GM10248 (cell line): ENCODE measurements at places on chromosomes 5 and 9.

GRCh38 chr9:121353241-121354061 lies 16.6 kb downstream of the STOM start:
- DNase-seq, result peak; percentile 72

DNA sequence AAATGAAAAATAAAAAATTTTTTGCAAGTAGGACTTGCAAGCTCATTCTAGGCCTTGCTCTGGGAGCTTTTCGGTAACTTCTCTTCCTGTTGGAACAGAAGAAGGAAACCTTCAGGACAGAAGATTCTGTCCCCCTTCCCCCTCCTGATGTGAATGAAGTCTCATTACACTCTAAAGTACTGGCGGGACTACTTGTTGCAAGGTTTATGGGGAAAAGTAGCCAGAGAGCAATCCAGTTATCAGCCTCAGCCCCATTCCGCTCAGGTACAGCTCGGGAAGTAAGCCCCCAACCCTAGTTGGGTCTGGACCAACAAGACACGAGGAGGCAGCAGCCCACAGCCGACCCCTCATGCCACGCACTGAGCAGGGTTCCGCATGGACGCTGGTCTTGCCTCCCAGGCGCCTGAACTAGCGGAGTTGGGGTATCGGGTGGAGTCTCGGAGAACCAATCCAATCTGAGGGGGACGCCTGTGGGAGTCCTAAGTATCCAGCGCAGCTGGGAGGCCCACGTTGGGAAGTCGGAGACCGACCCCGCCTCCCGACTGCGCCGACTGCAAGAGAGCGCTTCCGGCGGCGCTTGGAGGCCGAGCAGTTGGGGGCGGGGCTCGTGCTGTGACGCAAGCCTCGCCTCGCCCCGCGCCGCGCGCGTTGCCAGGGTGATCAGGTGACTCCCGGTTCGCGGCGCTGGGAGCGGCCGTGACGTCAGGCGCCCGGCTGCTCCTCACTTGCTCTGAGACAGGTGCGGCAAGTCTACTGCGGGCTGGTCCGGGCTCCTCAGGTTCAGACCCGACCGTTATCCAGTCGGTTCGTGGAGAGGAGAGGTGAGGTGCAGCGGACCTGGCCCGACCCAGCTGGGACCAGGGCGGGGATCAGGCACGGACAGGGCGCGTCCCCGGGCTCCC lies at the start of gene CYSTM1:
Gene CYSTM1, plus strand, starts transcription at position 724 of the 902 bp plus-strand sequence. CDS start 19,278 bp downstream, outside the sequence.
- DNase-seq, result peak; percentile 97

DNA sequence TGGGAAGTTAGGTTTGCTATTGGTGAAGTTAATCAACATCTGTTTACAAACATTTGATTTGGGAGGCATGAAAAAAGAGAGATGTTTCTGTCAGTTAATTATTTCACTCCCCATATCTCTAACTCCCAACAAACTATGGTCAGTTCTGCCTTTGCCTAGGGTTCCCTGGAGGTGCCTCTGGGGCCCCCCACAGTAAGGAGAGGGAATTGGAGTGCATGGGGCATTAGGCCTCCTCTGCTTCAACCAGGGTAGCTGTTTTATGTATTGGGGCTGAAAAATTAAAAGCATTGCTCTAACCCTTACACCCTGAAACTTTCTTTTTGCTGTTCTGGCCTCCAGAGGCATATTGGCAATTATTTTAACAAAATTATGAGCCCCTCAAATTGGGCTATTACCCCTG lies 32.3 kb downstream of the RUSC2 start:
- no peak for DNase-seq

DNA sequence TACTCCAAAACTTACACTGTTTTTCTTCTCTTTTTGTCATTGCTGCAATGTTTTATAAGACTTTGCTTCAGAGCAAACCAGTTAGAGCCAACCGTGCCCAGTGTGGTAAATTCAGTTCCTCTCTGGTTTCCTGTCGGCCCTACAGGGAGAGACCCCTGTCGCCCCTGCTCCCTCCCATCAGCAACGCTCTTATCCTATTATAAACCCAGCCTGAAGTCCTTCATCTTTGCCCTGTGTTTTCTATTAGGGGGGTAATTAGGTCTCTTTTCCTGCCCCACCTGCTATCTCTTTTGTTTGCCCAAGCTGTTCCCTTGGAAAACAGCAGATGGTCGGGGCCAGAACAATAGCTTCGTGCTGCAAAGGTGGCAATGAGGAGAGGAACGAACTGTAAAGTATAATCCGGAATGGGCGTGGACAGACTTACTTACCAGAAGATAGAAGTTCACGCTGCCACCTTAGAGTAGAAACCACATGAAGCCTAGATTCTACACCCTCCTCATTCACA lies 21.4 kb upstream of the OTULINL start:
- no peak for DNase-seq

DNA sequence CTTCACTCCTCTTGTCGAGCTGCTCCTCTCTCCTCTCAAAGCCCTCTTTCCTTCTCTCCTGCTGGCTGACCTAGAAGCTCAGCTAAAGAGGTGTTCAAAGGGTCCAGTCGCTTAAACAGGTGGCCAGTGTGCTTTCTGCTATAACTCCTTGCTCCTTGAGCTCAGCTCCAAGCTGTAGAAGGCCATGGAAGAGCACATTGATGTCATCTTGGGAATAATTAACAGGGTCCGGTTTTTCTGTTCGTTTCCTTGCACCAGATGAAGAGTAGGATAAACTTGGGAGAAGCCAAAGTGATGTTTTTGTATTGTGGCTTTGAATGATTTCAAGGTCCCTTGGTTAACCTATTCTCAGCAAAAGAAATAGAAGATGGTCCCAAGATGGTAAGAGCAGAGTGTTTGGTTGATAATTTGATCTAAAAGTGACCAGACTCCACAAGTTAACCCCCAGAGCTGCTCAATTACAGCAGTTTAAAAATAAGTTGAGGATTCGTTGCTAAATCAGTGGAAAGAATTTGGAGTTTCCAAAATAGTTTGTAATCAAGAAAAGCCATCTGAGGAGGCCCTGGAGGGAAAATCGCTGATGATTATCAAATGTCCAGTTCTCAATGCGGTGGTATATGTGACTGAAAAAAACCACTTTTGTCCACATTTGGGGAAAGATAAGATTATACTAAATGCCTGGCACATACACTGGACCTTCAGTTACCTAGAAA lies 148.1 kb downstream of the DOCK8 start:
- no peak for DNase-seq

GRCh38 chr9:16450578-16450977 lies 419.9 kb downstream of the BNC2 start:
- no peak for DNase-seq

GRCh38 chr9:76216161-76216649 lies 178.0 kb downstream of the RFK start:
- no peak for DNase-seq

GRCh38 chr5:84438456-84438855 lies 53.8 kb upstream of the EDIL3 start:
- no peak for DNase-seq

DNA sequence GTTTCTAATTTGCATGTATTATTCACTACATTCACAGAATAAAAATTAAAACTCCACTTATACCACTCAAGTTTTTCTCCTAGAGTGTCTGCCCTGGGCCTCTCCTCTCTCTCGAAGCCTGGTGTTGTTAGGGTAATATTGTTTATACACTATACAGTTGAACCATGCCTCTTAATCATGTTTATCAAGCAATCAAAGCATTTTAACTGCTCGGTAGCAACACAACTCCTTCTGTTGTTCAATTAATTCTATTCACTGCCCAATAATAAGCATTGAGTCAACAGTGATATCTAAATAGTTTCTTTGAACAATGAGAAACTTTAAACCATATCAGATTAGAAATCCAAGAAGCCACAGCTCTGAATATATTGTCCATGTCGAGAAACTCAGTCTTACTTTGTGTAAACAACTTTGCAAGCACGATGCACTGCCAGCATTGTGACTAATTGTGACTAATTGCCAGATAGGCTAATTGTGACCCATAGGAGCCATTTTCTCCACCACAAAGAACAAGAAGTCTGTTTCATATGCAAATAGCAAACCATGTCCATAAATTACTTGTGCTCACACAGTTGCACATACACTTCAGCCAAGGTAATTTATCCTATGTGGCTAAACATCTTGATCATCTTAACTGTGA lies at the start of gene DNAH5:
Gene DNAH5, minus strand, starts transcription at position 129 of the 640 bp plus-strand sequence. CDS start 250 bp downstream, outside the sequence.
- DNase-seq, result no peak

DNA sequence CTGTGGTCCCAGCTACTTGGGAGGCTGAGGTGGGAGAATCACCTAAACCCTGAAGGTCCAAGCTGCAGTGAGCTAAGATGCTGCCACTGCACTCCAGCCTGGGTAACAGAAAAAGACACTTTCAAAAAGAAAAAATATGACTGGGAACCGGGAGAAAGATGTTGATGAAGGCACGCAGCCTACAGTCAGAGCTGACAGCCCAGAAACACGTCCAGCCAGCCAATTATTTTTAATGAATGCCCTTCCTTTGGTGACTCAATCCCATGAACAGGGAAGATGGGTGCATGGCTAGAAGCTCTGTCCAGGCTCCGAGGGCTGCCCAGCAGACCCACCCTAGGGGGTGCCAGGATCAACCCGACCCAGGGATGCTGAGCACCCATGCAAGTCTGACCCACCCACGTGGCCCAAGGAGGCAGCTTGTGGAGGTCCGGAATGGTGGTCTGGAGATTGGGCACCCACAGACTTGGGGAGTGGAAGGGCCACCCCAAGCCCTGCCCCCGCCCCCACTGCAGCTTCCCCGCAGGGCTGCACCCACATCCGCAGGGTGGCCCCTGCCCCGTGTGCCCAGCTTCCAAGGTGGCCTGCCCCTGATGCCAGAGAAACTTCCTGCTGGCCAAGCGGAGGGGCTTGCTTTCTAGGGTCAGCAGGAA lies 51.0 kb downstream of the ADAMTS2 start:
- no peak for DNase-seq

DNA sequence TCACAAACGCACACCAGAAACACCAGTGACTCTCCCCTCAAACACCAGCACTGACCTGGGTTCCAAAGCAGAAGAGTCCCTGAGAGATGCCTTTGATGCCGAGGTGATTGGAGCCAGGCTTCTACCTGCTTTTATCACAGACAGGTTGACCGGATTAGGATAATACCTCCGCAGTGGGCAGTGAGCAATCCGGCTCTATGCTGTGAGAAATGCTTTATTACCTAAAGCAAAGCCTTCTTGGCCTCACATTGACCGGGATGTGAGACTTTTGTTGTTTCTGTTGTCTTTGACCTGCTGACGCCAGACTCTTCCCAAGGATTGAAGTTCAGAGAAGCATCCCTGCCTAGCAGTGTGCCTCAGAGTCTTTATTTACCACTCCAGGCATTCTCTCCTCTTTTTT lies 320.3 kb upstream of the CLINT1 start:
- no peak for DNase-seq

DNA sequence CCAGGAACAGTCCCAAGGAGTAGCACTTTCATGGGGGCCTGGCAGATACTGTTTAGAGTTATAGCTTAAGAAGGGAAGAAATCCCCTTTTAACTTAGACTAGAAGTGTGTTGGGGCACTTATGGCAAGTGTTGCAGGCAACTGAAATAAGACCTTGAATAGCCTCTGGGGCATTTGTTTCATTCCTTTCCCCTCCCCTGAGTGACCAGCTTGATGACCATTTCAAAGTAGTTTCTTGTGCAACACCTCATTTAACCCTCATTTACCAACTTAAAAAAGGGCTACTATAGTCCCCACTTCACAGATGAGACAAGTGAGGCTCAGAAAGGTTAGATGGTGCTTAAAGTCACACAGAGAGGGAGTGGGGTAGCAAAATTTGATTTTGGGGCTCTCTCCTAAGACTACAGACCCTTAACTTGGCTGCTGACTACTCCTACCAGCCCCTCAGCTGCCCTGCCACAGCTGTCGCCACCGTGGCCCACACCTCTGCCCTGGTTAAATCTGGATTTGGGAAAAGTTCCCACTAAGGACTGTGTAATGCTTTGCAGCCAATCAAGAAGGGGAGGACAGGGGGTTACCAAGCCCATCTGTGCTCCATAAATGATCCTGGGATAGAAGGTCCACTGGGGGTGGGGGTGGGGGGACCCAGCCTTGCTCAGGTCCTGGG lies 5.5 kb downstream of the PDLIM4 start:
- DNase-seq, result peak; percentile 13

DNA sequence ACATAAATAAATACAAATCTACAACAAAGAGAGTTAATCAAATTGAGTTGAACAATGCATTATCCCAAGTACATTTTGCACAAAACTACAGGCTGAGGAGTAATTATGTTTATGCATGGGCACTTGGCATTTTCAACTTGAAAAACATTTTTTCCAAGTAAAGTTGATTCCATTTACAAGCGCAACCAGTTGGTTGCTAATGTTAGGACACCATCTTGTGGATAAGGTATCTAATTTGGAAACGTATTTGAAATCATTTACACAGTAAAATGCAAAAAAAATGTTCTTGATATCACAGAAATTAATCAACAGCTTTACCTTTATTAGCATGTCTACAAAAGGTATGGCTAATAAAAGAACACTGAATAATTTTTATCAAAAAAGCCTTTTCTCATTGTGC lies 18.8 kb downstream of the FTMT start:
- no peak for DNase-seq

DNA sequence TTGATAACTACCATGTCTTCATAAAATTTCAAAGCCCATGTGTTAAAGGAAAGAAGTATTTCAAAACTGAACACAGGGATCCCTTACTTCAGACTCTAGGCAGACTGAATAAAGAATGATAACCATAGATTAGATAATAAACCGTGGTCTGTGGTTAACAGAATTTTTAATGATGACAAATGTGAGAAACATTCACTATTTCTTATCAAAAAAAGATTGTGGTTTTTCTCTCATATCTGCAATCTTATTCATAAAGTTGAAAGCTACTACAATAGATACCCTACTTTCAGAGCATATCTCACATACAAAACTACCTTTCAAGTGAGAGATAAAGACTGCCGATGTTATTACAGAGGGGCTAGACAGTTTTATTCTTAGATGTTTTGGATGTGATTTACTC lies 816.8 kb upstream of the DMAC1 start:
- no peak for DNase-seq

DNA sequence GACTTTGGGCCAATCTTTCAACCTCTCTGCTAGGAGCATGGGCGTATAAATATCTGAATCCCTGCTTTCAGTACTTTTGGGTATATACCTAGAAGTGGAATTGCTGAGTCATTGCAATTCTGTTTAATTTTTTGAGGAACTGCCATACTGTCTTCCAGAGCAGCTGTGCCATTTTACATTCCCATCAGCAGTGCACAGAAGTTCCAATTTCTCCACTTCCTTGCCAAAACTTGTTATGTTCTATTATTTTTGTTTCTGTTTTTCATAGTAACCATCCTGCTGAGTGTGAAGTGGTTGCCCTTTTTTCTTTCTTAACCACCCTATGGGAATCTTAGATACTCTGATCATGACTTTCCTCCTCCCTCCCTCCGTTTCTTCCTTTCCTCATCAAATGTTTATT lies 11.1 kb upstream of the CCIN start:
- no peak for DNase-seq

DNA sequence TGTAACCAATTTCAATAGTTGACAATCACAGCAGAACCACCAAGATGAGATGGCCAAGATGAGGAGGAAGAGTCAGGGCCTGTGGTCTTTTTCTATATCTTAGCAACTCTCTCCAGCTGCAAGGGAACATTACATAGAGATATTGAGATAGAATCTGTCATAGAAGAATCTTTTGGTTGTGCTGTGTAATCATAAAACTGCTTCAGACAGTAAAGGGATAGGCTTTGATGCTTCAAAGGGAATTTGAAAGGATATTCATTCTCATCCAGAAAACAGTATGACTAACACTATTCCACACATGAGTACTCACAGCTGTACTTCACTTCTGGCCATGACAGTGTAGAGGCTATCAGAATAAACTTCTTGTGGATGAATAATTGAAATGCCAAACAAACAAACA lies 145.9 kb downstream of the YIPF5 start:
- no peak for DNase-seq
